Cardiac muscle cell (in vitro differentiated cells and primary cell): ENCODE measurements at places on chromosomes 11 and 22.
A peak's percentile ranks its signal among the peaks of the same experiment; 100 is the strongest.

DNA sequence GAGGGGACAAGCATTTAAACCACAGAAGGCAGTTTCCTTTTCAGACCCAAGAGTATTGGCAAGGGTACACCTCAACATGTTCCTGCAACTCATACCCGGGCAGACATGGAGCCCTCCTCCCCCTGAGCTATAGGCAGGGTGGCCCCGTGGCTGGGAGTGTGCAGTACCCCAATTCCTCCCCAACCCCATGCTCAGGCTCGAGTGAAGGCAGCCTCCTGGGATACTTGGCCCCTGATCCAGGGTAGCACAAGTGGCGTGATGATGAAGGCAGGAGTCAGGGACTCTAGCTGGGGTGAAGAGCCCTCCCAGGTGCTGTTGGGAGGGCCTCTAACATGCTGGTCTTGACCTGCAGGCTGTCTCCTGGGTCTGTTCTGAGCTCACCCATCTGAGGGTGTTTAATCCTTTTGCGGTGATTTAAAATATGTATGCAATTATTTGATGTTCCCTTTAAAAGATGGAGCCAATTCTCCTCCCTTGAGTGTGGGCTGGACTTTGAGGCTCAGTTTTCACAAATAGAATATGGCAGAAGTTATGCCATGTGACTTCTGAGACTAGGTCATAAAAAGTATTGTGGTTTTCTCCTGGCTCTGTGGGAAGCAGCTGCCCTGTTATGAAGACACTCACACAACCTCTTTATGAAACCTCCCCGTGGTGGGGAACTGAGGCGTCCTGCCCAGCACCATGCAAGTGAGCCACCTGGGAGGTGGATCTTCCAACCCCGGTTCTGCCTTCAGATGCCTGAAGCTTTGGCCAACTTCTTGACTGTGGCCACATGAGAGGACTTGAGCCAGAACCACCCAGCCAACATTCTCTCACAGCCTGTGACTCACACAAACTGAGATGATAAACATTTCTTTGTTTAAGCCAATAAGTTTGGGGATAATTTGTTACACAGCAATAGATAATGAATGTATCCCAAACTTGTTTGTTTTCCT lies 54.7 kb upstream of the NECTIN1 start:
- DNase-seq, result peak; percentile 20

DNA sequence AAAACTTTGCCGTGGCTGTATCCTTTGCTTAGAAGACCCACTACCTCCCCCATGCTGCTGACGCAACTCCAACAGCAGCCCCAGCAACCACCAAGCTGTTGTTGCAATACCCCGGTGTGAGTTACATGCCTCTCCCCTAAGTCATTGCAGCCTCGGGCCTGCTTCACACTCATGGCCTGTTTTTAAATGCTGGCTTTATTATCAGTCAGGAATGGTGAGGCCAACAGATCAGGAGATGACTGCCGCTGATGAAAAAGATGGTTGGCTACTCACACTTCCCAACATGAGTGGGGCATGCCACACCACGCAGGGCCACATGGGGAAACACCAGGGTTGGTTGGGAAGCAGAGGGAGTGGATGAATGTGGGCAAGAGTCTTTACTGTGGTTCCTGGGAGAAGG lies 171.5 kb upstream of the SYT13 start:
- no peak for DNase-seq

DNA sequence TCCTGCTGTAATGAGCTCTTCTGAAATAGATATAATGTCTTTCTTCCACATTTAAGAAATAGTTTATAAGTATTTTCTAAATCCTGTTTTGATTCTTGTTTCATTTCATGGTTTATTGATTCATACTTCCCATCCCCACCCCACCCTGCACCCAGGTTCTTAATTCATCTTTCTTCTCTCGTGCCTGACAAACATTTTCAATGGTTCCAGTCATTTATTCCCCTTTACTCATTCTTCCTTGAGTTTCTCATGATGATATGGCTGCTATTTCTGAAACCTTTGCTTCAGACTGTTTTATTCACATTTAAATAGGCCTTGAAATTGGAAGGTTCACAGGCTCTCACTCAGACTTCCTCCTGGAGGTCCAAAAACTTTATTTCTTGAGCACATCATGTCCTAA lies 142.9 kb downstream of the SPON1 start:
- no peak for DNase-seq

DNA sequence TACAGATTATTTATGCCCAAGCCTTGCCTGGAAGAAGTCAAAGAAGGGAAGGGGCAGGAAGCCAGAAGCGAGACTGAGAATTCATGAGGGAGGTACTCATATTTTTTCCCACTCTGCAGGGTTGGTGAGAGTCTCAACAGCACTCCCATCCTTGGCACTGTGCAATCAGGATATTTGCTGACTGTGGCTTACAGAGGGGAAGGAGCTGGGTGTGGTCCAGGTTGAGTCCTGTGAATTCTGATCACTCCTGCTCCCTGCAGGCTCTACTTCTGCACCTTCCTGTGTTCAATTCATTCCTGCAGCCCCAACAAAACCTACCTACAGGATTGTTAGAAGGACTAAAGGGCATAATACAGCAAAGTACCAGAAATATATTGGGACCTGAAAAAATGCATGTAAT lies 530.5 kb downstream of the INSC start:
- no peak for DNase-seq

DNA sequence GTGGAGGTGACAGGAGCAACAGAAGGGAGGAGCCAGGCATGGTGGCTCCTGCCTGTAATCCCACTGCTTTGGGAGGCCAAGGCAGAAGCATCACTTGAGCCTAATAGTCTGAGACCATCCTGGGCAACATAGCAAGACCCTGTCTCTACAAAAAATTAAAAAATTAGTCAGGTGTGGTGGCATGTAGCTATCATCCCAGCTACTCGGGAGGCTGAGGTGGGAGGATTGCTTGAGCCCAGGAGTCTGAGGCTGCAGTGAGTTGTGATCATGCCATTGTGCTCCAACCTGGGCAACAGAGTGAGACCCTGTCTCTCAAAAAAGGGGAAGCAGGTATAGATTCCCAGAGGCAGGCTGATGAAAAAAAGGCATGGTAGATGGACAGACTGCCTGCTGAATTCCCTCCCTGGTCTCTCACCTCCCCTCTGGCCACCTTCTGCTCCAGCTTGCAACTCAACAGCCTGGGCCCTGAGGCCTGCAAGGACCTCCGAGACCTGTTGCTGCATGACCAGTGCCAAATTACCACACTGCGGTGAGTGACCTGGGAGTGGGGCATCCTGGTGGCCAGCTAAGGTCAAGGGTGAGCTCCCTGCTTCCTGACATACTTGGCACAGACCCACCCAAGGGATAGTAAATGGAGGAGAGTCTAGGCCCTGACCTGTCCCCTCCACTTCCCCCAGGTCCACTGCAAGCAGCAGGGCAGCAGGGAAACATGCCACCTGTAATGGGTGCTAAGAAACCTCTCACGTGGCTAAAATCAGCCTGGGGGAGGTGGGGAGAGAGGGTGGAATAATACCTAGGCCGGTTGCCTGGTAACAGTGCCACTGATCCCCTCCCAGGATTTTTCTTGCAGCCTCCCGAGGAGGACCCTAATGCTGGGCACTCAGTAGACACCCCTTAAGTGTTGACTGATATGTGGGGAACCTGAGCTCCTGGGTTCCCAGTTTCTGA lies 4.3 kb upstream of the NHERF4 start:
- no peak for DNase-seq
